ENCODE measurements at places on chromosomes 6 and 20.

- no peak for DNase-seq
Measured at GRCh38 chr6:121691126-121691551, 255.7 kb downstream of the GJA1 start.

DNA sequence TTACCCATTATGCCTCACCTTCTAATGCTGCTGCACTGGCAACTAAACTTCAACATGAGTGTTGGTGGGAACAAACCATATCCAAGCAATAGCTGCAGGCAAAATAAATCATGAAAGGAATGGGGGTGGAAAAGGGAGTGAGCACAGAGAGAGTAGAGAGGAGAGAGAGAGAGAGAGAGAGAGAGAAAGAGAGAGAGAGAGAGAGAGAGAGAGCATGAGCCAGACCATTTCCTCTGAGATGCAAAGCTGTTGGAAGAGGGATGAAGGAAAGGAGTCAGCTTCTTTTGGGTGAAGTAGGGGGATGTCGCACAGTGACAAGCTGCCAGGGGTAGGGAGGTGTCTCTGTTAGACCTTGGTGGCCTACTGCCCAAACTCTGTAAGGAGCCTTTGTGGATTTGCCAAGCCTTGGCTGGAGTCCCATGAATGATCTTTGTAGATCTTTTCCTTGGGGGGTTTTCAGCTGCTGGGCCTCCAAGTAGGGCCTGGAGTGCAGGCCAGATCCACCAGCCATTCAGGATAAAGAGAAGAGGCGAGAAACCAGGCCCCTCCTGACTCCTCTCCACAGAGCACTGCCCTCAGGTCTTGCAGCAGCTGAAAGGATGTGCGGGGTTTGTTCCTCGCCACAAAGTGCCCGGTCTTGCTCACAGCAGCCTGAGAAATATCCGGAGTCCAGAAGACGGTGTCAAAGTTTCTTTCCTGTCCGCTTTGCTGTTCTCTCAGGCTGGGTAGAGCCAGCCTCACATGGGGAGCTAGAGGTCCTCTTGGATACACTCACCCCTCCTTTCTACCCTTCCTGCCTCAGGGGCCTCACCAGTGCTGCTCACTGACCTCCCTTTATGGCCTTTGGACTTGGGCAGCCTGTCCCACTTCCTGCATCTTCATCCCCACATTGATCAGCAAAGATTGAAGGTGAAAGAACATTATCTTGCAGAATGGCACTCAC is 17.8 kb downstream of the BTBD3 start:
- DNase-seq: no peak

DNA sequence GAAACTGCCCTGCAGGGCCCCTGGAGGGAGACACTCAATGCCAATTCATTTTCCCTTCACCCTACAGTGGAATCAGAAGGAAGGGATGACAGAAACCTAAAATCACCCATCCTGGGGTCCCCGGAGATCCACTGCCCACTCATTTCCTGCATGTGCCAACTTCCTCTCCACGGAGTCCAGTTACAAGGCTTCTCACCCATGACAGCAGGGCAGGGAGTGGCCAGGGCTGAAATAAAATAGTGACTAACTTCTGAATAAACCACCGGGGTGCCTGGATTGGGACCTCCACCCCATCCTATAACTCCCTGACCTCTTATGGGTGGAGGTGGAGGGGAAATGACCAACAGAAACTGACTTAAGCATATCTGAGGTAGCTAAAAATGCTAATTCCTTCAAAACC is 362.3 kb downstream of the MAFB start:
- no peak for DNase-seq

- no peak for DNase-seq
Measured at GRCh38 chr6:97262676-97263075, 20.3 kb downstream of the MMS22L start.

DNA sequence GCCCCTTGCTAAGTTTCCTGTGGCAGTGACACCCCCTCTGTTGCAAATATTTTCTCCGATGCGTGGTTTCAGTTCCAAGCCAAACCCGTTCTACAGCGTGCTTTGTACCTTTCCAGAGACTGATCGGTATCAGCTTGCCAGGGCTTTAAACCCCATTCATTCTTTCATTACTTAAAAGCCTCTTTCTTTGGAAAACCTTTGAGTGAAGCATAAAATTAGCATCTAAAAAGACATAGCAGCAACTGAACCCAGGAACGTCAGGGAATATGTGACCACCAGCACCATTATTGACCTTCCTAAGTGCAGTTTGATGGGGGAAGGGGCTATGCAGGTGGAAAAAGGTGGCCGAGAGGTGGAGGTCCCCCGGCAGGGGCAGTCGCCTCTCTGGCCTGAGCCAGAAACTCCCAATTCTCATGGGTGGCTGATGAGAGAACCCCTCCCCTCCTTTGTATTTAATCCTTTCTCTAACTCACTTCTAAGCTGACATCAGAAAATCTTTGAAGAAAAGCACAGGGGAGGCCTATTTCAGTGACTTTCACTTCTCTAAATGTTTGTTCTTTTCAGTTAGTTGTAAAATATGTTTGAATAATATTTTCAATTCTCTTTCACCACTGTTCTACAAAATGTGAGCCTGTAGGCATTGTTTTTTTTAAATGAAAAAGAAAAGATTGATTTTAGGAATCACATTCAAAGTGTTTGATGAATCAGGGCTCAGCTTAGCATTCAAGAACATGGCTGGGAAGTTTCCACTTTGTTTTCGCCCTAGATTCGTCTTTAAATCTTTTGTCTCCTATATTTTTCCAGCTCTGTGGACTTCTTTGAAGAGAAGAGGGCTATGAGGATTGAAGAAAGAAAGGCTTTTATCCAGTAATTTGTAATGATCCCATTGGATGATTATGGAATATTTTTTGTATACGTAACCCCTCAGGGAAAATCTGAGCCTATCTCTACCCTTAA is 89.2 kb downstream of the RSPH3 start:
- DNase-seq: no peak

DNA sequence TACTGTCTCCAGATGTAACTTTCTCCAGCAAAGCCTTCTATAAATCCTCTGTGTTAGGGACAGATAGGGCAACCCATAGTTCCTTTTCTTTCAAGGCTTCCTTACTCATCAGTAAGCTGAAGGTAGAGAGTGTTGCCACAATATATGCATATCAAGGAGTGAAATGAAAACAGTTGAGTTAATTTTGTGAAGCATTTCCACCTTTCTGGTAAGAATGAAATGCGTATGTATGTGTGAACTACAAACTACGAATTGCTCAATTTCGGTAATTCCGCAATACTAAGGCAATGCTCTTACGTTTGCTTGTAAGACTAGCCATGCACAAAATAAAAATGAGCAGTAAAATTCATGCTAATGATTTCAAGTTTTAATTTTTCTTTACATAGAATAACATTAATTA is 61.2 kb upstream of the HBS1L start:
- no peak for DNase-seq

DNA sequence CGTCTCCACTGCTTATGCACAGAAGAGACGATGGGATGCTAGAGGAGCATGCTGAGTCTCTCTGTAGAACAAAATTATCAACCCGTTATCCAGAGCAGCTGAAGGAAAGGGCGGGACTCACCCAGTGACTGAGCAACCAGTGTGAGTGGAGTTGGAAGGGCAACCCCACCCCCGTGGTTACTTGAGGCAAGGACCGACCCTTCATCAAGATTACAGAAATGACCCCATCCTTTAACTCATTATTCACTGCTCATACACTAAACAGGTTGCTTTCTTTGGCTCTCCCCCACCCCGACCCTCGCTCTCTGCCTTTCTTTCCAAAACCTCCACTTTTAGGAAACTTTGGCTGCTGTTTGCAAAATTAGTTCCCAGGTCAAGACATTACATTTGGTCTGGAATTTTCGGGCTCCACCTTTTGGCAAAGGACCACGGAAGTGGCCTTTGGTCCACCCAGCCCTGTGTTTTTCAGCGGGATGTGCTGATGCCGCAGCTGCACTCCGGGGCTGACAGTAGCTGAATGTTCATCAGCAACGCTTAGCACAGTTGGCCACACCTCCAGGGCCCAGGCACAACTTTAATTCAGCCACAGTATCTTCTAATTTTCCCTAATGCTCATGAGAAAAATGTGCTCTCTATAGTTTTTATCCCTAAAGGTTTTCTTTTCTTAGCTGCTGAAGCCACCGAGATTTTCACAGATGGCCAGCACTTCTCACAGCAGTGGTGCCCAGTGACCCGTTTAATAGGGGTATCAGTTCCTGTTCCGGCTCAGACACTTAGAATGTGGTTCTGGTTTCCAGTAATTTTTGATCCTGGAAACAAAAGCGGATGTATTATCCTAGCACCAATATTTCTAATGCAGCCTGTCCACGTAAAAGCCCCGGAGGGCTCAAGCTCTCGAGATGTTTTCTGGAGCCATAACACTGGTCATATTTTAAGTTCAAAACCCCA is 103.6 kb upstream of the NXT1 start:
- no peak for DNase-seq

- DNase-seq: no peak
Measured at GRCh38 chr6:103672169-103672568, 1187.5 kb downstream of the HACE1 start.

DNA sequence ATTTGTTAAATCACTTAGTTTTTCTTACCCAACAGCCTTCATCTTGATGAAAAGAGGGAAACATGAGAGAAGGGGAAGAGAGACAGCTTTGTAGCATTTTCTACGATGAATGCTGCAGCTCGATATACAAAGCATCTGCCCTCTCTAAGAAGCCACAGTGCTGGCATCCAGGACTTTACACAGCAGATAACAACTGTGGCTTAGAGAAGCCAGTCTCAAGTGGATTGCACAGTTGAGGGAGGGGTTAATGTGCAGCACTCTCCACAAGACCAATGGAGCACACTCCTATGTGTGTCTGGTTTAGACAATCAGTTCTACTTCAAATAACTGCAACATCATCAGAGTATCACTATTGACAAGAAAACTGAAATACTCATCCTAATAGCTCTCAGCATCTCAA is 5.8 kb downstream of the C6orf120 start:
- no peak for DNase-seq

- no peak for DNase-seq
Measured at GRCh38 chr6:144220031-144220790, 64.9 kb upstream of the UTRN start.

GRCh38 chr20:42483730-42484303 is 705.9 kb downstream of the PTPRT start:
- no peak for DNase-seq

DNA sequence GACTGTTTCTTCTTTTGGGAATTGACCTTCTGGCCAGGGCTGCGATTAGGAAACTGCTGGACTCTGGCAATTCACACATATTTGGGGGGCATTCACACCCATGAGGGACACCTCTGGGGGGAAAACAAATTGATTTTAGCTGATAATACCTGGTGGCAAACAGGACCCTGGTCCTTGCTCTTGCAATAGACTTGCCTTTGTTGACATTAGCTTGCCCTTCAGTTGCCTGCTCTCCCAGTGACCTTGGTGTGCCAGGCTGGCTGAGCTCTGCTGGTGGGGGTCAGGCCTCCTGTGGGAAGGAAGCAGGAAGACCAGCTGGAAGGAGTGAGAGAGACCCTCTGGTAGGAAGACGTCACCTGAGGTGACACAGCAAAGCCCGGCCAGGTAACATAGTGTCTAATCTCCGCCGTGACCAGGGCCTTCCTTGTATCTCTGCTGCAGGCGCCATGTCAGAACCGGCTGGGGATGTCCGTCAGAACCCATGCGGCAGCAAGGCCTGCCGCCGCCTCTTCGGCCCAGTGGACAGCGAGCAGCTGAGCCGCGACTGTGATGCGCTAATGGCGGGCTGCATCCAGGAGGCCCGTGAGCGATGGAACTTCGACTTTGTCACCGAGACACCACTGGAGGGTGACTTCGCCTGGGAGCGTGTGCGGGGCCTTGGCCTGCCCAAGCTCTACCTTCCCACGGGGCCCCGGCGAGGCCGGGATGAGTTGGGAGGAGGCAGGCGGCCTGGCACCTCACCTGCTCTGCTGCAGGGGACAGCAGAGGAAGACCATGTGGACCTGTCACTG is 5.3 kb downstream of the CDKN1A start:
- DNase-seq: no peak

GRCh38 chr6:113103634-113104361 is 753.3 kb upstream of the MARCKS start:
- DNase-seq: peak; percentile 23

DNA sequence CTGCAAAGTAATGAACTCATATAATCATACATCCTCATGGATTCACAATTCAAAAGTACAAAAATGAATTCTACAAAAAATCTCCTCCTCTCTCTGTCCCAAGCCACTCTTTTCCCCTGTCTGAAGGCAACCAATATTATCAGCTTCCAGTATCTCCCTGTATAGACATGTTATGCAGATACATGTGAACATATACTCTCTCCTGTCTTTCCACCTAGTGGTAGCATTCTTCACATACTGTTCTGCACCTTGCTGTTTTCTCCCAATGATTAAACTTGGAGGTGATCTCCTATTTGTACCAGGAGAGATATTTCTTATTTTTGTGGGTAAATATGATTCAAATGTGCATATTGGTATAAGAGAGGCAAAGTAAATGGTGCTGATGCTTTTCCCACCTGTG is 416.4 kb downstream of the EPM2A start:
- no peak for DNase-seq

Measured in AG04450 (cell line).